Endothelial cell (in vitro differentiated cells): ENCODE measurements at places on chromosomes 3 and 15.

- DNase-seq: no peak
Measured at GRCh38 chr3:124469555-124469954, 260.7 kb upstream of the UMPS start.

- DNase-seq: no peak
Measured at GRCh38 chr3:46968783-46969428, 7.6 kb downstream of the CCDC12 start.

DNA sequence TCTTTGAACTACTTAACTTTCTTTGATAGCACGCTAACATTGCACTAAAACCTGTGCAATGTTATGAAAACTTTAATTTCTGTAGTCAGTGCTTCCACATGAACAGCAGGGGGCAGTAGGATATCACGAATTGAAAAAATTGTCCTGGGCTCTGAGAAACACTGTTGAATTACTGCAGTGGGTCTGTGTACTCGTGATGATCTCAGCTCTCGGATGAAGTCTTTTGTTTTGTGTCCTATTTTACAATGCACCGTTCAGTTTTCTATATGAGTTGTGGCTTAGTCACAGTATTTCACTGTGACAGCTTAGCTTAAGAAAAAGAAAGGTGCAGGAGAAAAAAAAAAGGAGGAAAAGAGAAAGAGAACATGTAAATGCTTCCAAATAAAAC is 141.3 kb upstream of the CCDC54 start:
- peak; percentile 55 for DNase-seq

DNA sequence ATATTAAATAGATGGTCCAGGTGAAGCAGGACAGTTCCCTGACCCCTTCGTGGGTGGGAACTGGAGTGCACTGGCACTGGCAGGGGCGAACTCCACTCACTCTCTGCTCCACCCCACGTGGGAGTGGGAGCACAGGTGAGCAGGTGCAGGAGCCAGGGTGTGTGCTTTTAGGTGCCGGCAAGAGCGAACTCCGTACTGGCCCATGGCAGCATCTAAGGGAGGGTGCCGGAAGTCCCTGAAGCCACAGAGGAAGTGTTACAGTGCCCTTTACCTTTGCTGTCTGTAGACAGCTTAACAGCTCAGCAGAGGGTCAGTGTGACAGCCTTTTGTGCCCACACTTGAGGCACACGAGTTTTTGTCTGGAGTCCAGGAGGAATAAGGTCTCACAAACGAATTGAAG is 26.7 kb upstream of the PIAS1 start:
- no peak for DNase-seq

GRCh38 chr15:42775416-42775815 is 38.5 kb upstream of the CDAN1 start:
- no peak for DNase-seq

DNA sequence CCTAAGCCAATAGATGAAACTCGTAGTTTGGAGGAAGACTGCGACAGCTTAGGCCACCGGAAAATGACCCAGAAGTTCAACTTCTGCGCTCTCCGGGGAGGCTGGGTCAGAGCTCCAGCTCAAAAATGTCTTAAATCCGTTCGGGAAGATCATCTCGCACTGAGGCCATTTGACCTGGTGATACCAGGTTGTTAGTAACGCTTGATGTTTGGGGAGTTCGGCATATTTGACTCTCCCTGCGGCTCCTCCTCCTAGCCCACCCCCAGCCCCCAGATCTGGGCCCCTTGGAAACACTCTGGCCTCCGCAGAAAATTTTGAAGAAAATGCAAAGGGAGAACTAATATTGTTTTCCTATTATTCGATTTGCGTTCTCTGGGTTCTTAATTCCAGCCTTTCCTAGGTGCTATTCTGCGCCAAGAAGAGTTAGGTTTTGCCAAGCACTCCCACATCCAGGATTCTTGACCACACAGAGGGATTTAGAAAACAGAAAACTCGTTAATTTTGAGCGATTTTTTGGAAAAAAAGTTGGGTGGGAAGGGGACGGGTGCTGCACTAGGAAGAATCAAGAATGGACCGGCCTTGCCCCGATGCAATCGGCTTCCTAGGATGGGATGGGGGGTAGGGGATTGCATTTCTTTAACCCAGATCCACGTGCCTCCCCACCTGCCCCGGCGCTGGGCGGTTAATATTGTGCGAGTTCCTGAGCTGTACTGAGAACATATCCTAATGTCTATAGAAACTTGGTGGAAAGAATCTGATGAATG is 50.0 kb downstream of the ZIC4 start:
- DNase-seq: no peak

DNA sequence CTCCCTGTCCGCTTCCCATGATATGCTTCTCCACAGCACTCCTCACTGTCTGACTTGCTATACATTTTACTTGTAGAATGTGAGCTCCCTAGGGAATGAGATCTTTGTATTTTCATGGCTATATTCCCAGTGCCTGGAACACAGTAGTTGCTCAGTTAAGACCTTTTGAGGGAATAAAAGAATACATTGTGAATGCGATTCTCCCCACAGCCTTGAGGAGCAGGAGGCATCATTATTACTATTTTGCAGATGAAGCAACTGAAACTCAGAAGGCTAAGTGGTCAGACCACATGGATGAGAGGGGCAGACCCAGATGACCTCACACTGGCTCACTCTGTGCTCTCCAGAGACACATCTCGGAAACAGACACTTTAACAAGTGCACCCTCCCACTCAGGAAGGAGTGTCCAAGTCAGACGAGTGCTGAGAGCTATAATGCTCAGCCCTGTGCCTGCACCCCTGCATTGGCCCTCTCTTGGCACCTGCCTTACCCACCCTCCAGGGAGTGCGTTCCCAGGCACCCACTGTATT is 46.8 kb downstream of the SST start:
- DNase-seq: no peak

DNA sequence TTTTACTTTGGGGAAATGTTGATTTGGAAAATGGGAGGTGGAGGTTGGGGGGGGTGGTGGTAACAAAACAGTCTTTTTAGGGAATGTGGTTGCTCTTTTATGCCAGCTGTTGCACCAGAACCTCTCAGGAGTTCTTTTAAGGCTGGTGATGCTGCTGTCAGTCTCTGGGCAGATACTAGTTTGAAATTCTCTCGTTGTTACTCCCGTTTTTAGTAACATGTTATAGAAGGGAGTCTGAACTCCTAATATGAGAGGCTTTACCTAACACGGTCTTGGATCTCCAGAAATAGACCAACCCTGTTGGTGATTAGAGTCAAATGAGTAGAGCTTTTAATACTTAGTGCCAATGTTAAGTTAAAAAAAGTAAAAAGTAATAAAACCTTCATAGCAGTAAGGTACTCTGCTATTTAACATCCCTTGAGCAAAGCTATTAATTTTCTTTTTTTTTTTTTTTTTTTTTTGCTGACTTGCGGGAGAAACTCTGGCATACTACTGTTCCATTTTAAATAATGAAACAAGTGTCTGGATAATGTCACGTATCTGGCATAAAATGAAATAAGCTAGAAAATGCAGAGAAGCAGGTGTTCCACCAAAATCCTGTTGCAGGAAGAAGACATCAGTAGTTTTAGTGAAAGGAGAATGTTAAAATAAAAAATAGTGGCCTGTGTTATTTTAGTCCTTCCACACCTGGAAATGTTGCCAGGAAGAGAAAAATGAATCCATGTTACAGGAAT is 156.7 kb downstream of the CACNA1D start:
- DNase-seq: no peak

- DNase-seq: no peak
Measured at GRCh38 chr3:64894006-64894405, 206.2 kb upstream of the ADAMTS9 start.

GRCh38 chr15:65971741-65971995 is 102.4 kb downstream of the RAB11A start:
- DNase-seq: no peak

DNA sequence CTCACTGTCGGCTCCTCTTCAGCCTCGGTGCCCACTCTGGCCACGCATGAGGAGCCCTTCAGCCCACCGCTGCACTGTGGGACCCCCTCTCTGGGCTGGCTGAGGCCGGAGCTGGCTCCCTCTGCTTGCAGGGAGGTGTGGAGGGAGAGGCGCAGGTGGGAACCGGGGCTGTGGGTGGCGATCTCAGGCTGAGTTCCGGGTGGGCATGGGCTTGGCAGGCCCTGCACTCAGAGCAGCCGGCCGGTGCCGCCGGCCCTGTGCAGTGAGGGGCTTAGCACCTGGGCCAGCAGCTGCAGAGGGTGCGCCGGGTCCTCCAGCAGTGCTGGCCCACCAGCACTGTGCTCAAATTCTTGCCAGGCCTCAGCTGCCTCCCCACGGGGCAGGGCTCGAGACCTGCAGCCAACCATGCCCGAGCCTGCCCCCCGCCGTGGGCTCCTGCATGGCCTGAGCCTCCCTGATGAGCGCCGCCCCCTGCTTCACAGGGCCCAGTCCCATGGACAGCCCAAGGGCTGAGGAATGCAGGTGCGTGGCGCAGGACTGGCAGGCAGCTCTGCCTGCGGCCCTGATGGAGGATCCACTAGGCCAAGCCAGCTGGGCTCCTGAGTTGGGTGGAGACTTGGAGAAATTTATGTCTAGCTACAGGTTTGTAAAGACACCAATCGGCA is 899.1 kb downstream of the SI start:
- DNase-seq: no peak

- no peak for DNase-seq
Measured at GRCh38 chr3:139759470-139759869, 81.7 kb upstream of the NMNAT3 start.

- DNase-seq: no peak
Measured at GRCh38 chr3:45029661-45030060, 3.6 kb downstream of the CLEC3B start.

DNA sequence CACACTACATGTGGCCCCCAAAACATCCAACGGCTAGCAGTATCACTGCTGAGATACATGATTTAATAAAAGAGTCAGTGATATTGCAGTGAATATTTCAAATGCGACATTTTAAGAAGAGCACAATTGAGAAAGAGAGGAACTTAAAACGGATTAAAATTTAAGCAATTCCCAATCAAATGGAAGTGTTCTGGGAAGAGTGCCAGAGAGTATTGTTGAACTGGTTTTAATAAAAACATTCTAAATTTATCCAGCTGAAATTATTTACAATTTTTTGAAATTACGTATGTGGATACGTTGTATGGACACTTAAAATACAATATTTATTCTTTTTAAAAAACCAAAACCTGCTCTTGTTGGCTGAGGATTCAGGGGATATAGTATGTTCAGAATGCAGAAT is 117.7 kb downstream of the C3orf38 start:
- no peak for DNase-seq

DNA sequence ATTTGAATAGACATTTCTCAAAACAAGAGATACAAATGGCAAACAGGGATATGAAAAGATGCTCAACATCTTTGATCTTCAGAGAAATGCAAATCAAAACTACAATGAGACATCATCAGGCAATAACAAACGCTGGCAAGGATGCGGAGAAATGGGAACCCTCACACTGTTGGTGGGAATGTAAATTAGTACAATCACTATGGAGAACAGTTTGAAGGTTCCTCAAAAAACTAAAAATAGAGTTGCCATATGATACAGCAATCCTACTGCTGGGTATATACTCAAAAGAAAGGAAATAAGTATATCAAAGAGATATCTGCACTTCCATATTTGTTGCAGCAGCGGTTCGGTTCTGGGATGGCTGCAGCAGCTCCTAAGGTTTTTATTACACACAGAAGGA is 16.8 kb upstream of the LARS2 start:
- no peak for DNase-seq
